ENCODE measurements at places on chromosomes 5 and 9. TPM values are rescaled to one million over a fixed set of nuclear protein-coding genes. Genes with fewer than 3 reads are reported as not detected.

KIF4B gene
- total RNA-seq, result not detected

SLC6A18 gene
- total RNA-seq, result not detected

FAM78A gene
- 31.8 TPM for total RNA-seq

NXNL2 gene
- not detected for total RNA-seq

NME5 gene
- total RNA-seq, result 1.0 TPM

- no peak for DNase-seq
Measured at GRCh38 chr5:38104497-38105230, 153.7 kb upstream of the EGFLAM start.

PCDHGC5 gene
- total RNA-seq, result 1.4 TPM

- DNase-seq, result peak; percentile 86
Measured at GRCh38 chr9:34457266-34458012, 931 bp downstream of the FAM219A start.

- no peak for DNase-seq
Measured at GRCh38 chr9:27535701-27536118, 6.1 kb upstream of the MOB3B start.

SVEP1 gene
- total RNA-seq, result 20.0 TPM

- DNase-seq, result no peak
Measured at GRCh38 chr9:15253197-15253596, 53.8 kb downstream of the TTC39B start.

DNA sequence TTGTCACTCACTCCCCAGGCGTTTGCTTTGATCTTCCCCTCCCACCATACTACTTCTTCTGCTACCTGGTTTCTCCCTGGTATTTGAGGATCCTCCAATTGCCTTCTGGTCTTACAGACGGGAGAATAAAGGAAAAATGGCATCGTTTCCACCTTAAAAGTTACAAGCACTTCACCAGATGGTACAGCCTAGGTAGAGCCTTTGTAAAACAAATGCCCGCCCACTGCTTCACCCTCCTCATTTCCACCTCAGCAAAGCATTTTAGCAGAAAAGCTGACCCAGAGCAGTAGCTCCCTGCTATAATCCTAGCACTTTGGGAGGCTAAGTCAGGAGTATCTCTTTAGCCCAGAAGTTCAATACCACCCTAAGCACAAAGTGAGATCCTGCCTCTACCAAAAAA, 5.1 kb upstream of the ANXA2R start:
- DNase-seq, result no peak

DNA sequence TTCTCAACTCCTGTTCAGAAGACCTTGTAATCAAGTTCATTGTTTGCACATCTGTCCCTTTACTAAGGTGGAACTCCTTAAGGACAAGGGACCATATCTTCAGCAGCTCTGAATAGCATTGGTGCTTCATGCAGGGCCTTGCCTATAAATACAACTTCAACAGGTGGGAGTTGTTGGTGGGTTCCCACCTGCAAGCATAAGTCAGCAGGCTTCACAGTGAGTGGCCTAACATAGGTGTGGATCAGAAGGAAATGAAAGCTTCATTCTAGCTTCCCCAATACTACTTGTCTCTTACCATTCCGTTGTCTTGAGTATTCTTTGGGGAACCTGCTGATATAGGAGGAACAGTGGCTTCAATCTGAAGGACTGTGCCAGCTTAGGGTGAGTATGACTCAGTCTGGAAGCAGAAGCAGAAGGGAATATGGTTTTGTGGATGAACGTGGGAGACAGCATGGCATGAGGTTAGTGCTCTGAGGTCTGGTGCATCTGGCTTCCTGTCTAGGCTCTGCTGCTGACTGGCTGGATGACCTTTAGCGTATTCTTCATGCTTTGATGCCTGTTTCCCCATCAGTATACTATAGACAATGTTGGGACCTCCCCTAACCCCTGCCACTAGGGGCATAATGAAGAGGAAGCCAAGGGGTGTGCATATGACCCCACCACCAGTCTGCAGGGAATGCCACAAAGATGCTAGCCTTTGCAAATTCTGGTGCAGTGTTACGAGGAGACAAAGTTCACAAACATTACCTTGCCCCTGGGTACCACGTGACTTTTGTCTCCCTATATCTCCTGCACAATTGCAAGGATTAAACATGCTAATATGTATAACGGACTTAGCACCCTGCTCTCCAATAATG, 192.3 kb downstream of the PALM2AKAP2 start:
- no peak for DNase-seq

- no peak for DNase-seq
Measured at GRCh38 chr5:132480546-132480892, 10.1 kb downstream of the IRF1 start.

RNF180 gene
- total RNA-seq, result 17.8 TPM

DNA sequence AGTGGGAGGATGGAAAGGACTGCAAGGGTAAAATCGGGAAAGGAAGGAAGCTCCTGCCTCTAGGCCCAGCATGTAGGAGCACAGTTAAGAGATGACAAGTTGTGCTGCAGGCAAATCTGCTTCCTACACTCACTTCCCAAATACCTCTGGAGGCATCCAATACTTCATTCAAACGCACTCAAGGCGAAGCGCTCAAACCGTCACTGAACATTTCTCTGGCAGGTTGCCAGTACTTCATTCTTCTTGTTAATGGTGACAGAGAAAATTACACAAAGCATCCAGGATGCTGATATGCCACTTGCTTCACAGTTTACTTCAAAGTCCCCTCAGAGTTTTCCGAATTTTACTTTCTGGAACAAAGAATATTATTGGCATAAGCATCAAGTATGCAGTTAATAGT, 59.8 kb downstream of the NREP start:
- no peak for DNase-seq

GRCh38 chr5:122267185-122267584, 44.9 kb upstream of the SNCAIP start:
- DNase-seq, result no peak

DNA sequence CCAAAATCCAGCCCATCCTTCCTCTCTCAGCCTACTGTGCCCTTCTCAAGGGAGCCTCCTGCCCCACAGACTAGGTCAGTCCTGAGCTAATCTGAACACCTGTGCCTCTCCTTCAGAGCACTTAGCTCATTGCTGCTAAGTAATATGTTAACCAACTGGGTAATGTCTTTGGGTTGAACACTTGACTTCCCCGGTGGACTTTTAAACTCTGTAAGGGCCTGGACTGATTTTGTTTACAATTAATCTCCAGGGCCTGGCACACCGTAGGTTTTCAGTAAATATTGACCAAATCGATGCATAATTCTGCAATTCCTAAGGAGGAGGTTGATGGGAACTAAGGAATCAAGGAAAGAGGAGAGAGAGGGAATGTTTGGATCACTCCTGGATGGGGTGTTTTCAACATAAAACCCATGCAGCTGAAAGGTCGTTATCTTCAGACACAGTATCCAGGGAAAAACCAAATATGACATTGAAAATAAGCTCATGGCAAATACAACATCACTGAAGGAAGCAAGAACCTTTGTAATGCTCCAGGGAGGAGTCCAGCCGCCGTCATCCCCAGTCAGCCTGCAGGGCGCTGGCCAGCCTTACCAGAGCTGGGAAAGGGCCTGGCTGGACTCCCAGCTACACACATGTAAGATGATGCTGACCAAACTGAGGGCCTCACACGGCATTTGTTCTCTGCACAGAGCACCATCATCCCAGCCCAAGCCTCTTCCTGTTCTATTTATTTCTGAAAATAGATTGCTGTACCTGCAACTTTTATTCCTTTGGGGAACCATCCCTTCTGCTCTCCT, 166.3 kb downstream of the C5orf15 start:
- DNase-seq, result peak; percentile 63

Data from right atrium auricular region (tissue), 2 donors.